T follicular helper cell (primary cell): ENCODE measurements at places on chromosomes 6 and 20.
A peak's percentile ranks its signal among the peaks of the same experiment; 100 is the strongest.

DNA sequence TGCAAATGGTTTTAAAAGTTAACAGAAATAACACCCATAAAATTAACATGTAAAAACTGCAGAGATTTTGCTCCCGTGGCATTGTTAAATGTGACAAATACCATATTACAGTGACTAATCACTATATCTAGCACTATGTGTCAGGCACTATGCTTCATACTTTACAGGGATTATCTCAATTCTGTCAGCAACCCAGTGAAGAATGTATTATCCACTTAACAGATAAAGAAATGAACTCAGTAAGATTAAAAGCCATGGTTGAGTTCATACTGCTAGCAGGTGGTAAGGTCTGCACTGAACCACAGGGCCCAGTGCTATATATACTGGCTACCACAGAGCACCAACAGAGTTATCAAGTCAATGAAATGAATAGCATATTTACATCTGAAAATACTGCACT lies 65.4 kb downstream of the RWDD2A start:
- DNase-seq: no peak

DNA sequence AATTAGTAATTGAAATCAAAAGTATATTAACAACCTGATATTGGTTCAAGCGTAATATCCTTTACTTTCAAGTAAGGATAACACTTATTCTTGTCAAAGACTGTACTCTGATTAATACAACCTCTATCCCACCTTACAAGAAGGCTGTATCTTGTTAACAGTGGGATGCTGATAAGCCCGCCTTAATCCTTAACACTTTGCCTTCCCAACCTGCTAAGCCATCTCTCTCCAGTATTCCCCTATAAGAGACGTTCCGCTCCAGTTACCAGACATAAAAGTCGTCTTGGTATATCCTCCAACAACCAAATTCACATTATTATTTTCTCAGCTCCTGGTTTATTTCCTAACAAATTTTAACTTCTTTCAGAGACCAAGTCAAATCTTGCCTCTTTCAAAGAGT lies 2.0 kb downstream of the BTBD9 start:
- DNase-seq: no peak

DNA sequence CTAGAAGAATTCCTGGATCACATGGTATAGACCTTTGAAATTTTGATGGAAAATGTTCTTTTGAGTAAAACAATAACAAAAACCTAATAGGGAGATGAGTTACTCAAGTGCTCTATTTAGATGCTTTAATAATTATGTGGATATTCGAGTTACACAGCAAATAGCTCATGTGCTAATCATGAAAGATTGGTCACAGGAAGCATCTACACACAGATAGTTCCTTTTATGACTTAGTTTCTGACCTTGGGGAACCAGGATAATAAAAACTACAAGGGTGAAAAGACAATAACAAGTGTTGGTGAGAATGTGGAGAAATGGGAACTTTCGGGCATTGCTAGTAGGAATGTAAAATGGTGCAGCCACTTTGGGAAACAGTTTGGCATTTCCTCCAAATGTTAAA lies 19.7 kb downstream of the UBE2V1 start:
- no peak for DNase-seq

GRCh38 chr6:131199568-131200272 lies 64.5 kb downstream of the AKAP7 start:
- DNase-seq: peak; percentile 58

DNA sequence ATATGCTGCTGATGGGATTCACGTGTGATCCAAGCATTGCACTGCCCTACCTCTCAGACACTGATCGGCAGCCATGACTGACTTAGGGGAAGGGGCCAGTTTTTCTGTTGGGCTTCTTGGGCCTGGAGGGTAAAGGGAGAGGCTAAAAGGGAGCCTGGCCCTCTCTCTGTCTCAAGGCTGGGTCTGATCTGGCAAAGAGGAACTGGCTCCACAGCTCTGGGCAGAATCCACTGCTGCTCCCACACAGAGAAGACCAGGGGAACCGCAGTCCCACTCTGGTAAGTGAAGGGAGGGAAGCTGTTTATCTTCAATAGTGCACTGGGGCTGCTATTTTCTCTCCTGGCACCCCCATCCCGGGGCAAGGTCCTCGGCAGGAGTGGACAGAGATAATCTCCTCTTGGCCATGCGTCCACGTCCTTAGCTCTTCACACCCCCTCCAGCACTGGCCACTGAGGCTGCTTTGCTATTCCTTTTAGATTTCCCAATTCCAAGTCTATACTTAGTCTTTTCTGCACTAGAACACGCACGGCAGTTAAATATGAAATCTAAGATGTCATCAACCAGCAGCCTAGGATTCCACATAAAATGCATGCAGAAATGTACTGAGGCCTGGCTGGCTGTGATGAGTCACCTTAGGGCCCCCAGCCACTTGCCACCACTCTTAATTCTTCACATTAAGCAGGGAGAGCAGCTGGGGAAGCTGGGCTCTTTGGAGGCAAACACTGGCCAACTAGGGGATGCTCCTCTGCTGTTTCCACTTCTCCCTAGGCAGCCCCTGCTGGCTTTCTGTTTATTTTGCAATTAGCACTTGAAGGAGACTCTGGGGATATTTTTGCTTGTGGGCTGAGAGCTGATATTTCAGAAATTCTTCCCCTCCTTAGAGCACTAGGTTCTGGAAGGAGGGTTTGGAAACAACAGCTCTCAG lies 87.8 kb upstream of the ARMC2 start:
- DNase-seq: no peak

DNA sequence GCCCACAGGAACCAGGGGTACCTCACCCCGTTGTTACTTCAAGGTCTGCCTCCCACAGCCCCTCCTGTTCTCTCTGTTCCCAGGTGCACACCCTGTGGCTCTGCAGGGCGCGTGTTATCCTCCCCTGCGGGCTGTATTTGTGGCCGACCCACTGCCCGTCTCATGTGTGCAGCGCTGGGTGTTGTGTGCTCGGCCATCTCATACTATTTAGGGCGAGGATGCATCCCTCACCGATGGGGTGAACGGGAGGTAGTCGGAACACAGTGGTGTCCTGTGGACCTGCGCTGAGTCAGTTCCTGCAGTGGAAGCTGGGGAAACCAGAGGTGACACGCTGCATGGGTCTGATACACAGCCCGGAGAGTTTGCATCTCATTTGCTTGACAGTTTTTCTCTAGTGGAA lies 94.5 kb upstream of the SULF2 start:
- DNase-seq: no peak

- no peak for DNase-seq
Measured at GRCh38 chr6:7725412-7725811, 487 bp upstream of the BMP6 start.

- DNase-seq: no peak
Measured at GRCh38 chr6:166736634-166737033, 109.6 kb upstream of the RPS6KA2 start.
